ENCODE measurements at places on chromosomes 5 and 9.
A peak's percentile ranks its signal among the peaks of the same experiment; 100 is the strongest.

- DNase-seq = peak; percentile 27
Observed at GRCh38 chr5:33223563-33224284, 217.0 kb upstream of the TARS1 start.

- no peak for DNase-seq
Observed at GRCh38 chr5:2212481-2212880, 329.8 kb upstream of the IRX4 start.

DNA sequence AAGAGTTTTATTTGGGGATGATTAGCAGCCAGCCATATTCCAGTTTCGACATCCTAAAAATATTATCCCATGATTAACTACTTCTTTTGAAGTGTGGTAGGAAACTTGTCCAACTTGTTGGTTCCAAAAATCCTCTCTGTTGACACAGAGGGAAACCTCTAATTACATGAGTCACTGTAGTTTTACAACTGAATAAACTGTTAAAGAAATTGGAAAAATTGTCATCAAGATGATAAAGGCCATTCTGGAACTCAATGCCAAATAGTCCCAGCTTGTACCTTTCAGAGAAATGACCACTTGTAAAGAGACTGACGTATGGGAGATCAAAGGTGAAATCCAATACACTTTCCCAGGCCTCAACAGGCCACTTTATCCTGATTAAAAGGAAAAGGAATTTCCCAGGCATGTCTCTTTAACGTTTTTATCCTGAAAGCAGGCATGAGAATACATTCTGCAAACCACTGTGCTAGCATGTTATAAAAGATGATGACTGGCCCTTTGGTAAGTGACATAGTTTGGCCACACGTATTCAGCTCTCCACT lies 261.6 kb downstream of the GLIS3 start:
- peak; percentile 34 for DNase-seq

DNA sequence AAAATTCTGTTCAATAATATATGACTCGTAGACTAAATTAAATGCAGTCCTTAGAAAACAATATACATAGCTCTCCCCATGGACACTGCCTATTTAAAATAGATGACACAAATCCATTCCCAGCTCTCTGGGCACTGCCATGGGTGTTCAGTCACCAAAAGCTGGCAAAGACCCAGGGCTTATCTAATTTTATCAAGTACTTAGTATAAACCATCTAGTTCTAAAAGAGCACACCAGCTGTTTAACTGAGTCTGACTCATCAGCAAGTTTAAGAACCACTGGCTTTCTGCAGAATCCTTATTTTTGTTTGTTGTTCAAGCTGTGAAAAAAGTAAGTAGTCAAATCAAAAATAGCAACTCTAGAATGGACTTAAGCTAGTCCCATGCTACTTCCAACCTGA lies 107.6 kb downstream of the PLPP1 start:
- peak; percentile 65 for DNase-seq

GRCh38 chr5:79229357-79230174 lies 6.4 kb upstream of the JMY start:
- DNase-seq = peak; percentile 69
